ENCODE measurements at places on chromosomes 13 and 19.

GRCh38 chr13:53276265-53276664 is 247.7 kb downstream of the OLFM4 start:
- DNase-seq, result no peak

GRCh38 chr13:51052581-51052980 is 58.5 kb downstream of the C13orf42 start:
- DNase-seq, result no peak

DNA sequence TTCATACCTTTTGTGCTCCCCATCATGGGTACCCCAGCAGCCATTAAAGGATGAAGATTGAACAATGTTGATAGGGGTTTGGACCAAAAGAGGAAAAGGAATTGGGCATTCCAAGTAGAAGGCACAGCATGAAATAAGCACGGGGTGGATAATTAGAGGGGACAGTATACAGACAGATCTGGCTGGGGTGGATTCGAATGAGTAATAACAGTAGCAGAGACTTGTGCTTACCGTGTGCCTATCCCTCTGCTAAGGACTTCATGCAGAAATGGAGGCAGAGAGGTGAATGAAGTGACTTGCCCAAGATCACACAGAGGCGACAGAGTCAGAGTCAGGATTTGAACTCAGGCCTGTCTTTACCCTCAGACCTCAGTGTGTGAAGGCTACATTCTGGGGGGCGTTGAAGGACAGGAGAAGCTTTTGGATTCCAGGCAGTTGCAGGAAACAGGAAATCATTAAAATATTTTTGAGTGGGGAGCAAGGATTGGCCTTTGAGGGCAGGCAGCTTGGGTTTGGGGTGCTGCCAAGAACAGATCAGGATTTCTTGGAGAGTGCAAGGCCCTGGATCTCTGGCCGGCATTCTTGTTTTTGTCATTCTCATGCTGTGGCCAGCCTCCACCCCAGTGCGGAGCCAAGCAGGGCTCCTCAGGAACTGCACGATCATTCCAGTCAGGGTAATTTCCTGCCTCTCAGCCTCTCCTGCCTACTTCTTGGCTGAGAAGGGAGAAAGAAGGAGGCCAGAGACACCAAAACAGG is 18.7 kb downstream of the PAF1 start:
- peak; percentile 59 for DNase-seq

GRCh38 chr13:28387740-28388501 is 107.0 kb downstream of the FLT1 start:
- no peak for DNase-seq

DNA sequence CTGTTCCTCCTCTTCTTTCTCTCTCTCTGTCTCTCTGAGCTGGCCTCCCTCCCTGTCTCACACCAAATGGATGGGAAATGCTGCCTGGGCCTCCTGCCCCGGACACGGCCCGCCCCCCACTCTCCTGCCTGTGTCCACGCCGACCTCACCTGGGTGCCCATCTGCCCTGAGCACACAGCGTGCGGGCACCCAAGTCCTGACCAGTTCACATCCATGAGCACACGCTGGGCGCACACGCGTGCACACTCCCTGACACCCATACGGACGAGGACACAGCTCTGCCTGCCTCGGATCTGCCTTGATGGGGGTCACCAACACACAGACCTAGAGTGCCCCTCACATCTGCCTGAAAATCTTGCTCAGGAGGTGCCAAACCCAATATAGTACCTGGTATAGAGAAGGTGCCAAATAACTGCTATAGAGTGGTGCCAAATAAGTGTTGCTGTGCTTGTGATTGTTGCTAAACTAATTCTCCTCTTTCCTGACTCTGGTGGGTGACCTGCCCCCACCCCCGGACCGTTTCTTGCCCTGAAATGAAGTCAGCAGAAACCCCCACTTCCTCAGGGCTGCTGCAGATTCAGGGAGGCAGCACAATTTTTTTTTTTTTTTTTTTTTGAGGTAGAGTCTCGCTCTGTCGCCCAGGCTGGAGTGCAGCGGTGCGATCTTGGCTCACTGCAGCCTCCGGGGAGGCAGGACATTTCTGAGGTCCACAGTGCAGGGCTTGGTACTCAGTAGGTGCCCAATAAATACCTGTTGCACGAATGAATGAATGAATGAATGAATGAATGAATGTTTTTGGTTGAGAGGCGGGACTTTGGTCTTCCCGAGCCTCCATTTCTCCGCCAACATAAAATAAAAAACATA is 4.6 kb downstream of the NFIC start:
- DNase-seq, result no peak

DNA sequence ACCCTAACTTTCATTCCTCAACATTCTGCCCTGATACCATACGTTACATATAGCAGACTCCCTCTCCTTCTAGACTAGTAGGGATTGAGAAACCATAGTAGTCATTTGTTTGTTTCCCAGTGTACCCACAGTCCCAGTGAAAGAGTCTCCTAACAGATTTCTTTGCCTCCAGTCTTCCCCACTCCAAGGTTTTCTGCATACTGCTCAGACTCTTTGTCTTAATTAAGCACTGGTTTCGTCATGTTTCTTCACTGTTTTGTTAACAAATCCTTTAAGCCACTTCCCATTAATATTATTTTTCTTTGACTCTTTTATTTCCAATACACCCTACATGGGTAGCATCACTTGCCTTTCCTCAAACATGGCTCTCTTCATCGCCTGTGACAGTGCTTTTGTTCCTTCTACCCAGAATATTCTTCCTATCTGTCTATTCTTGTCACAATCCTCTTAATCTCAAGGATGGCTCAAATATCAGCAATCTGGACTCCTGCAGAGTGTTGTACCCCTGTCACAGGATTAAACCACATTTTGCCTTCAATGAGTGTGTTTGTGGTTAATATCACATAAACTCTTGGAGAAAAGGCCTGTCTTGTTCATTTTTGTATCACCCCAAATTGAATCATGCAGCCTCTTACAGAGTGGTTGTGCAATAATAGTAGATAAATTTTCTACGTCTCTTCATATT is 92.7 kb upstream of the KLF12 start:
- DNase-seq, result no peak

DNA sequence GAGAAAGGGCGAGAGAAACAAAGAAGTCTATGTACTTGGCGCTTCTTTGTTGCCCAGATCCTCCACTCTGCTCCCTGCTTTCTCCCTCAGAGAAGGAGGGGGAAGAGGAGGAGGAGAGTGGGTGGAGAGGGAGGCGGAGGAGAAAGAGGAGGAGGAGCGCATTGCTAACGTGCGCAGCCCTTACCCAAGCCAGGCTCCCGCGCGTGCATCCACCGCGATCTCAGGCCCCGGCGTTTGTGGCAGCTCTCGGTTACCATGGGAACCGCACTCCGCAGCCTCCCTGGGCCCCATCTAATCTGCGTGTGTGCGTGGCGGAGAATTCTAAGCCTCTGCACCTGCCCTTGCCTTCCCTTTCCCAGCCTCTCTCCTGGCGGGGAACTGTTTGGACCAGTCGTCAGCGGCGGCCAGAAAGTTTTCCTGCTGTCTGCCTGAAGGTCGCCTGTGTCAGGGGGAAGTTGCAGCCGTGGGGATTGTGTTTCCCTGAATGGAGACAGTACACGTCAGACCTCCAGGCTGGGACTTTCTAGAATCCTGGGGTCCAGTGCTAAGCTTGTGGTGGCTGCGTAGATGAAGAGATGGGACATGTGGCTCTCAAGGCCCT is at the start of gene ERICH6B:
Gene ERICH6B, minus strand, starts transcription at position 239 of the 601 bp plus-strand sequence. CDS start 18,734 bp downstream, outside the sequence.
- no peak for DNase-seq

- no peak for DNase-seq
Measured at GRCh38 chr19:8840708-8841107, 8.5 kb downstream of the MBD3L1 start.

- no peak for DNase-seq
Measured at GRCh38 chr13:50747737-50748350, 95.6 kb downstream of the DLEU7 start.

DNA sequence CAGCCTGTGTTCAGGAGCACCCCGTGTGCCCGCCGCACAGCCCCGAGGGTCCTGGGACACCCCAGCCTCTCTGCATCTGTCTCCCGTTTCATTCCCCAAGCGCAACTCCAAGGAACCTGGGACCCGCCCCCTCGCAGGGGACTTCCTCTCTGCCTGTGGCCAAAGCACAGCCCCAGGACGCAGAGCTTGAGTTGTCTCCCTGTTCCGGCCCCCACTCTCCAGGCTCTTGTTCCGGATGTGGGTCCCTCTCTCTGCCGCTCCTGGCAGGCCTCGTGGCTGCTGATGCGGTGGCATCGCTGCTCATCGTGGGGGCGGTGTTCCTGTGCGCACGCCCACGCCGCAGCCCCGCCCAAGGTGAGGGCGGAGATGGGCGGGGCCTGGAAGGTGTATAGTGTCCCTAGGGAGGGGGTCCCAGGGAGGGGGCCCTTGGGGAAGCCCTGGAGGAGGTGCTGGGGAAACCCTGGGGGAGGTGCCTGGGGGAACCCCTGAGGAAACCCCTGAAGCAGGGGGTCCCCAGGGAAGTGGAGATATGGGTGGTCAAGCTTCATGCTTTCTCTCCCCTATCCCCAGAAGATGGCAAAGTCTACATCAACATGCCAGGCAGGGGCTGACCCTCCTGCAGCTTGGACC is 1.3 kb downstream of the HCST start:
- no peak for DNase-seq

DNA sequence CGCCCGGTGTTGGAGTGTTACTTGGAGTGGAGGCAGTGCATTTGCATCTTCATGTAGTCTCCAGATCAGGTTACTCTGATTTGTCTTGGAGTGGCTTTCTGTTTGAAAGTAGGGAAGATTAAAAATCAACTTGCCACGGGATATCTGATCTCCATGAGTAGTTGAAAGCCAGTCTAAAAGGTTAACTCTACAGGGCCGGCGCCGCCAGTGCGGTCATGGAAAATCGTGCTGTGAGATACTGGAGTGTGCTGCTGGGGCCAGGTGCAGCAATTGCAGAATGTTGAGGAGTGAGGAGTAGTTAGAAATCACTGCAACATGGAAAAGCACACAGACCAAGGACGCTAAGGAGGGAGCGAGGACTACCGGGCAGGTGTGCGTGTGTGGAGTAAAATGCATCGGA is 175.0 kb downstream of the STK24 start:
- DNase-seq, result no peak

GRCh38 chr19:21328885-21329605 is at the start of gene ZNF708:
Gene ZNF708 (minus strand): TSS chr19:21329410. CDS start chr19:21329212, 198 bp downstream.
- peak; percentile 74 for DNase-seq

Measured in pulmonary artery endothelial cell (primary cell).